ENCODE measurements at places on chromosomes 2 and 18.

- no peak for DNase-seq
These were observed 35.2 kb downstream of the CYRIA start for GRCh38 chr2:16630463-16630862.

- DNase-seq, result no peak
These were observed 161.1 kb downstream of the KCNH7 start for GRCh38 chr2:162677476-162677875.

DNA sequence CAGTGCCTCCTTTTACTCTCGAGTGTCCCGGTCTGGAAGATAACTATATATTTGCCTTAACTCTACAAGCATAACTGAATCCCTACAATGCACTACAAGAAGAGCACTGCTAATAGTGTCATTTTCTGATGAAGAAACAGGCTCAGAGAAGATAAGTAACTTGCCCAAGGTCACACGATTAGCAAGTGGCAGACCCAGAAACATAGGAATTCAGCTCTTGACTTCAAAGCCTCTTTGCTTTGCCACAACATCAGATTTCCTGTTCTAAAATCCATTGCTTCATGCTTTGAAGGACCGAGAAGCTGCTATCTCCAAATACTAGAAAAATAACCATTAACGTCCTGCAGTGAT lies 65.6 kb downstream of the HS1BP3 start:
- DNase-seq, result no peak

GRCh38 chr2:3001615-3002560 lies 375.7 kb downstream of the EIPR1 start:
- peak; percentile 66 for DNase-seq

- DNase-seq, result no peak
These were observed 18.6 kb downstream of the NGEF start for GRCh38 chr2:232994446-232994845.

GRCh38 chr18:45044787-45045186 lies 364.1 kb downstream of the SETBP1 start:
- DNase-seq, result no peak

GRCh38 chr2:71078624-71079023 lies 10.2 kb downstream of the NAGK start:
- no peak for DNase-seq

DNA sequence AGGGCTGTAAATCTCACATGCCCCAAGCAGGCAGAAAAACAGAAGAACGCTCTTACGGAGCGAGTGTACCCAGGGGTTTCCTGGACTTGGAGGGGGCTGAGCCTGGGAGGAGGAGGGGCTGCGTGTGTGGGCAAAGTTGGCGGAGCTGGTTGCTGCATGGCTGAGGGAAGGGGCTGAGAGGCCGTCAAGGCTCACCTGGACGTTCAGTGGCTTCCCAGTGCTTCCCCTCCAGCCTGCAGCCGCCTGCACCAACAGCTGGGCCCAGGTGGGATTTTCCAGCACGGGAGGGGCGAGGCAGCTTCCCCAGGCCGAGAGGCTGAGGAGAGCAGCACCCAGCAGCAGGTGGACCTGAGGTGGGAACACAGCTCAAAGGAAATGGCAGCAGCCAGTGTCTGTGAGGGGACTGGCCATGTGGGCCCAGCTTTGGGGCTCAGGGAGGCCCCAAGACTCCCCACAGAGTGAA lies 70.6 kb upstream of the CTDP1 start:
- no peak for DNase-seq

GRCh38 chr18:72235422-72235821 lies 308.7 kb downstream of the CBLN2 start:
- DNase-seq, result no peak

DNA sequence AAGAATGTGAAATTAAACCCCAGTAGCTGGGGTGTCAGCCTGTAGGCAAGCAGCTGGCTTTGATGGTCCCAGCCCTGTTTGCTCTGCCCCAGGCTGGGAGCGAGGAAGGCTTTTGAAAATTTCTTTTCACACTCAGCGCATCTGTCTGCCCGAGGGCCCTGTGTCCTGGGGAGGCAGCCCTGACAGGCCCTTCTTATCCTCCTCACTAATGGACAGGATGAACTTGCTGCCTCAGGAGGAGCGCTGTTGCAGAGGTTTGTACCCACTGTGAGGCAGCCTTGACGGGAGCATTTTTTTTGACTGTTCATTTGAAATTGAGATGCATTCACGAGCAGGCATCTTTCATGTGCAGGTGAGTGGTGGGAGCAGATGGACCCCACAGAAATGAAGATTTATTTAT lies 62.4 kb downstream of the SERPINB8 start:
- no peak for DNase-seq

- DNase-seq, result no peak
These were observed 65.0 kb downstream of the BABAM2 start for GRCh38 chr2:27955384-27956161.

DNA sequence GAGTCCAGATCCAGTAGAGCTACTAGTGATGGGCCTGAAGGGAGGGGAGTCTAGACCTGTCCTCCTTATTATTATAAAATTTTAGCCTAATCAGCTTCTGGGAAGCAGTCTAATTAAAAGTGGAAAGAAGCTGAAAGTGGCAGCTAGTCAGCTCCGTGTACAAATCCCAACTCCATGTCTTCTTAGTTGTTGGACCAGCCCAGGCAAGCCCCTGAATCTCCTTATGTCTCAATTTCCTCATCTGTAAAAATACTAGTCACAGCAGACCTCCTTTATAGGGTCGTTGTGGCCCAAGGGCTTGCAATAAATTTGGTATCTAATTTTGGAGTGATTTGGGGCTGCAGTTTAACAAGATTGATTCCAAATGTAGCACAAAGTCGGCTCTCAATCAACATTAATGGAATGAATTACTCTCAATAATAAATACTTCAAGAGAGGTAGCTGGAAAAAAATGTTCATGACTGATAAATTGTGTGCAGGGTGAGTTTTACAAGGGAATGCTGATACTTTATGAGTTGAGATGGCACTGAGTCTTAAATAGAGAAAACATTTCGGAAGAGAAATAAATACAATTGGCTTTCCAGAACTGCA lies 118.3 kb upstream of the NDUFV2 start:
- DNase-seq, result no peak

DNA sequence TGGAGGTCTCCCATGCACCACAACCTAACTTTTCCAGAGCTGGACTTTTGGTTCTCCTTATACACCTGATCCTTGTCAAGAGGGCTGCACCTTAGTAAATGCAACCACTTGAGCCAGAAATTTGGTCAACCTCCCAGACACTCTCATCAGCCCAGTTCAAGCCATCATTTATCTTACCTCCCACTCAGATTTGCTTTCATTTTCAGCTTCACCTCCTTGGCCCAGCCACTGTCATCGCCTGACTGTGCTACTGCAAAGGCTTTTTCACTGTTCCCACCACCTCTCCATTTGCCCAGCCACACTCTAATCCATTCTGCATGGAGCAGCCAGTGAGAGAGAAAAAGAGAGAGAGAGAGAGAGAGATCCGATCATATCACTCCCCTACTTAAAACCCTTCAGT lies 112.4 kb upstream of the DDX18 start:
- no peak for DNase-seq

DNA sequence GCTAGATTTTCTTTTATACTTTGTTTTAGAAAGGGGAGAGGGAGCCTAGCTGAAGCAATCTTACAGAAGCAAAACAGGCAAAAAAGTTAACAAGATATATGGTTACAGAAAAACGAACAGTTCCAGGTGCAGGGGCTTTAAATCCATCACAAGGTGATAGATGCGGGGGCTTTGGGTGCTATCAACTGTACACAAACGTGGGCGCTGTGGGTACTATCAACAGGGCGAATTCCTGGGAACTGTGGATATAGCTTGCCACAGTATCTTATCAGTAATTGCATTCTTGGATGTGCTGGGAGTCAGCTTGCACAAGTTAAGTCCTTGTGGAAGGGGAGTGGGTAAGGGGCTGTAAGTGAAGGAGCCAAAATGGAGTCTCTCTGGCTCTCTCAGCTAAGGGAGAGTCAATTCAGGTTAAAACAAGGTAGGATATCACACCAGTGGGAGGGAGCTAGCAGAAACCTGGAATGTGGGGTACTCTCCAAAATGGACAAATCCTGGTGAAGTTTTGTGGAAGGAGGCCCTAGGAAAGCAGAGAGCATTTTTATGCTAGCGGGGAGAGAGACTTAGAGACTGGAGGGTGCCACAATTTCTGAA lies 325.8 kb upstream of the SPHKAP start:
- DNase-seq, result no peak

DNA sequence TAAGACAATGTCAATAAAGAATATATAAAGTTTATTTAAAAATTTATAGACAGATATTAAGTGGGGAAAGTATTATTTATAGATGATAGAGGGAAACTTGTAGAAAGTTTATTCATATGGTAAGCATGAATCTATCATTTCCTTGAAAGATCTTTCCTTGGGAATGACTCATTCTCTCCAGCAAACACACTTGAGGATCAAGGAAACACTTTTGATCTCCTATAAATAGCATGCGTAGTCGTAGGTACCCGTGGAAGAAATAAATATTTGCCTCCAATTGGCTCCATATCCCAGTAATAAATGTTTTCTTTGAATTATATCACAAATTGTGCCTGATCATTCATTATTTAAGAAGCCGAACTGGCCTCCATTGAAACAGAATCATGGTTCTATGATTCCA lies 483.4 kb downstream of the RNF144A start:
- no peak for DNase-seq

DNA sequence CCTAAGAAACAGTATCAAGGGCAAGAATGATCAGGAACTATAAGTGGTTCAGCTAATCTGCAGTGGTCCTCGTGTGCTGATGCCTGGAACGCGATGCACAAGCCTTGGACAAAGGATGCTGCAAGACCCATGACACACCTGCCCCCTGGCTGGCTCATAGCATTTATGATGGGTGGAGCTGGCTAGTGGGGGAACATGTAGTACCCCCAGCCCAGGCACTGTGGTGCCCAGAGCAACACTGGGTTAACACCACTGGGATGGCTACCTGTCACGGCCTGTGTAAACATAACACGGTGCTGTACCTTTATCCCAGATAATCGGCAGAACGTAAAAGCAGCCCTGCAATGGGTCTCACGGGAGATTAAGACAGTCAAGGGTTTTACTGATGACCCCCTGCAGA lies 60.3 kb upstream of the PEX13 start:
- no peak for DNase-seq
